ENCODE measurements at places on chromosomes 1 and 21.

DNA sequence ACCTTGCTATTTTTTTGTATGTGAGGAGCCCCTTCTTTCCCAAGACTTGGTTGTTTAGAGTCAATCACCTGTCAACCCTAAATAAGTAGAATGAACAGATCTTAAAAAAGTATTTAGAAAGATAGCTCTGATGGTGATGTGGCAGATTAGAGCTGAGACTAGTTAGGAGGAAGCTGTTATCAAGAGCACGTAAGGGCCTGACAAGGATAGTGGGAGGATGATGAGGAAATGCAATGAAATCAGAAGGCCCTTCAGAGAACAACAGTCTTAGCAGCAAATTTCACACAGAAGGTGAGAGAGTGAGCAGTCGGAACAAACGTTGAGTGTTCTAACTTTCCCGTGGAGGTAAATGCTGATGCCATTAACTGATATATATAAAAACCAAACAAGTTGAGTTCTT lies 15.9 kb upstream of the S1PR1 start:
- no peak for DNase-seq

GRCh38 chr1:118661769-118662320 lies 326.3 kb downstream of the TBX15 start:
- no peak for DNase-seq

- DNase-seq, result no peak
Observed at GRCh38 chr1:231319080-231319479, 18.6 kb downstream of the EXOC8 start.

DNA sequence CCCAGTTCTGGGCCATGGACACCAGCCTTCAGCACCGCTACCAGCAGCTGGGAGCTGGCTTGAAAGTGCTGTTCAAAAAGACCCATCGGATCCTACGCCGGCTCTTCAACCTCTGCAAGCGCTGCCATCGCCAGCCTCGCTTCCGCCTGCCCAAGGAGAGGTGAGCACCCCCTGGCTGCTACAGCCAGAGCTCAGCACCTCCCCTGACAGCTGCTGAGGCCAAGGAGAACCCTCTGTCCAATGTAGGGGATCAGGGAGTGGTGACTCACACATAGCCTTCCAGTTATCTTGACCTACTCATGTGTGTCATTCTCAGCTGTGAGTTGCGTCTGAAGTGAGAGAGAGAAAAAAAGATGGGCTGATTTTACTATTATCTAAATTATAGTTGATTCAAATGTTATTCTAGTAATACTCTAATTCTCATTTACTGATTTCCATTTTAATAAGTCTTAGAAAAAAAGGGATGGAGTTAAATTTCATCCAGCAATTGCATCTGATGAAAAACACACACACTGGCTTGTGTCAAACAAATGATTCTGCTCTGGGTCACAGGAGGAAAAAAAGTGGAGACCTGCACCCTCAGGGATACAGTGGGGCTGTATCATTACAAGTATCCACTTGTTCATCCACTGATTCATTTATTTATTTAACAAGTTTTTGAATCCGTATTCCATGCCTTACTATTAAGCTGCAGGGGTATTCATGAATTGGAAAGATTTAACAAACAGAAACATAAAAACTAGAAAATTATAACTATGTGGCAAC lies 108.0 kb downstream of the BRINP2 start:
- no peak for DNase-seq

- DNase-seq, result no peak
Observed at GRCh38 chr21:36656138-36656537, 42.8 kb upstream of the SIM2 start.

DNA sequence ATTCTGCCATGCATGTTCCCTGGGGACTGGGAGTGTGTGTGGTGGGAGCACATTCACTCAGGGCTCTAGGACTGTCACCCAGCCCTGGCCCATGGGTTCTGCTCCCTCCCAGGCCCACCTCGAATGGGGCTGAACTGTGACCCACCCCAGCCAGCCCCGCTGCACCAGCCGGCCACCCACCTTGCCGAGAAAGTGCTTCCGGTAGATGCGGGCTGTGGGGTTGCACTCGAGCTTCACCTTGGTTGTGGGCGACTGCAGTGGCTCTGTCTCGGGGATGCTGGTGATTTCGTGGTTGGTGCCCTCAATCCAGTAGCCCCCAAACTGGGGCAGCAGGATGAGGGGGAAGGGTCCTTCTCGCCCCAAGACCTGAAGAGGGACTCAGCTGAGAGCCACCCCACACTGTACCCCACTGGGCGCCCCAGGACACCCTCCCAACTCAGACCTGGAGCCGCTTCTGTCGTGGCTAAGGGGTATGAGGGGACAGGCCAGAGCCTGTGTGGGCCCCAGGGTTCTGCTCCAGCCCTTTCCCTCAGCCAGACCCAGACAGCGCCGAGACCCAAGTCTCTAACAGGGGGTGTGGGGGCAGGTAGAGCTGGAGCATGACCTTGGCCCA lies 51.9 kb downstream of the RAP1GAP start:
- no peak for DNase-seq

GRCh38 chr1:156848461-156849150 lies 10.3 kb downstream of the INSRR start:
- DNase-seq, result no peak

DNA sequence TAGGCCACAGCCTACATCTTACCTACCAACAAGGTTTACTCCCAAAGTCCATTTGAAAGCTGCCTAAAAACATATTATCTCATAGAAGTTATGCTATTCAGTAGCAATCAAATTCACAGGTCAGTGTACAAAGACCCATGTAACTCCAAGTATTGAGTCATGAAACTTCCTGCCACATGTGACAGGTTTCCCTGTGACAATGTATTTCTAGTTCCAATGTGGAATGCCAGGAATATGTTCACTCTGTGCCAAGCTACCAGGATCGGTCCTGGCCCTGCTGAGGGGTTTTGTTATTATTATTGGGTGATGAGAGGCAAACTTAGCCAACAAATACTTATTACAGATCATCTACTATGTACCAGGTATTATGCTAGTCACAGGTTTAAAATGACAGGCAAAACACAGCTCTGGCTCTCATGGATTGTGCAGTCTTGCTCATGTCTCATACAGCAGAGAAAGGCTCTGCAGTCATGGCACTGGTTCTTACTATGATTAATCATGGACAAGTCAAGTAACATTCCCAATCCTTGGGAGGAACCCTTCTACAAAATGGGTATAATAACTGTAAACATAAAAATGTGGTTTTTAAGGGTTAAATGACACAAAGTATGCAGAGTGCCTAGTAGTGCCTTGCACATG lies 22.5 kb downstream of the DPH5 start:
- no peak for DNase-seq

DNA sequence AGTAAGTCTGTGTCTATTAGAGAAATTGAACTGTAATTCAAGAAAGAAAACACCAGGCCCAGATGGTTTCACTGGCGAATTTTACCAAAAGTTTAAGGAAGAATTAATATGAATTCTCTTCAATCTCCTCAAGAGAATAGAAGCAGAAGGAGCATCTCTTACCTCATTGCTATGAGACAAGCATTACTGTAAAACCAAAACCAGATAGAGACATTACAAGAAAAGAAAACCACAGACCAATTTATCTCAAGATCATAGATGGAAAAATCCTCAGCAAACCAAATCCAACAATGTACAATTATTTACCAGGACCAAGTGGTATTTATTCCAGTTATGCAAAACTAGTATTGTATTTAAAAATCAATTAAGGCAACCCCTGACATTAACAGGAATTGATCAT lies 160.6 kb downstream of the LIPI start:
- no peak for DNase-seq

DNA sequence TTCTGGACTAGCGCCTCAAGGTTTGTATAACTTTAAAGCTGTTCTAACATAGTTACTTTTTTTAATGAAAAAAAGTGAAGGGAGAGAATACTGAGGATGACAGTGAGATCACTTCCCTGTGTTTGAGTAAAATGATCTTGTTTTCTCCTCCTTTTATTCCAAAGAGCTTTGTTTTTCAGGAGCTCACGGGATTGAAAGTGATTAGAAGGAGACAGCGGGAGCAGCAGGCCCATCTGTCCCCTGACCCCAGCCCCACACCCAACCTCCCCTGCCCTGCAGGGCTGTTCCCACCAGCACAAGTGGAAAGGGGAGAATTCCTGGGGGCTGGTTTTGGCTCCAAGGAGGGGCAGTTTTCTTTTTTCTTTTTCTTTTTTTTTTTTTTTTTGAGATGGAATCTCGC lies 2.1 kb upstream of the DNMT3L start:
- no peak for DNase-seq

GRCh38 chr1:210250998-210251679 lies 18.5 kb downstream of the SERTAD4 start:
- no peak for DNase-seq

Data from GM12892 (cell line).